NCI-H526 treated with DMSO at 0.1 percent for 48 hours (cell line): ENCODE measurements at places on chromosomes 1 and 21.

- DNase-seq: no peak
Measured at GRCh38 chr1:169821500-169821899, 26.8 kb upstream of the METTL18 start.

DNA sequence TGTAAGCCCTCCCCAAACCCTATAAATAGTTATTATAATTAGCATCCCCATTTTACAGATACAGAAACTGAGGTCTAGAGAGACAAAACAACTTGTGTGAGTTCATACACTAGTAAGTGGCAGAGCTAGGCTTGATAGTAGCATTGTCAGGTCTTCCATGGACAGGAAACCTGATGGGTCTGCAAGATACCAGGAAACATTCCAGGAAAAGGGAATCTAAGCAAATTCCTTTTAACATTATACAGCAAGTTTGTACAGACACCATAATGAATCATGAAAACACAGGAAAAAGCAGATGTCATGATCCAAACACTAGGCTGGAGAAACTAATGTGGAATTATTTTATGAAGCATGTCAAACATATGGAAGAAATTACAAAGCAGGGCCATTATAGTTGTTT is 89.1 kb upstream of the KCNK2 start:
- DNase-seq: no peak

GRCh38 chr1:28560886-28561285 is 8.0 kb downstream of the TRNAU1AP start:
- no peak for DNase-seq

- DNase-seq: no peak
Measured at GRCh38 chr1:221945669-221946068, 203.8 kb upstream of the DUSP10 start.

- no peak for DNase-seq
Measured at GRCh38 chr1:22539510-22540118, 23.7 kb upstream of the EPHA8 start.

GRCh38 chr1:219347376-219347775 is 173.7 kb downstream of the LYPLAL1 start:
- DNase-seq: no peak

DNA sequence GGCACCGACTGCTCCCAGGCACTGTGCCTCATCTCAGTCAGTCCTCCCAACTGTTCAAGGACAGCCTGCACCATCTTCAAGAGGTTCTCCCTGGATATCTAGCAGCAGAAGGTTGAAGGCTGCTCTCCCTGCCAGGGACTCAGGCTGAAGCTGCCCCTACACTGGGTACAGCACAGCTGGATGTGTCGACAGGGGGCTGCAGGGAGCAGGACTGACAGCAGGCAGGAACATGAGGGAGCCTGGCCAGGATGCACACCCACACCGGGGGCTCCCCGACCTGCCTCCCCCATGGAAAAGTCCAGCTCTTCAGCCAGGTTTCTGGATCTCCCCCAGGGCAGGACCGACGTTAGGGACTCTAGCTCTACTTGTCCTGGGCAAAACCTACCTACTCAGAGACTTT is 20.5 kb downstream of the SETD4 start:
- DNase-seq: no peak

- DNase-seq: no peak
Measured at GRCh38 chr1:234927312-234927970, 201.2 kb downstream of the TOMM20 start.

GRCh38 chr1:86541859-86542258 is 5.0 kb upstream of the CLCA4 start:
- DNase-seq: no peak

DNA sequence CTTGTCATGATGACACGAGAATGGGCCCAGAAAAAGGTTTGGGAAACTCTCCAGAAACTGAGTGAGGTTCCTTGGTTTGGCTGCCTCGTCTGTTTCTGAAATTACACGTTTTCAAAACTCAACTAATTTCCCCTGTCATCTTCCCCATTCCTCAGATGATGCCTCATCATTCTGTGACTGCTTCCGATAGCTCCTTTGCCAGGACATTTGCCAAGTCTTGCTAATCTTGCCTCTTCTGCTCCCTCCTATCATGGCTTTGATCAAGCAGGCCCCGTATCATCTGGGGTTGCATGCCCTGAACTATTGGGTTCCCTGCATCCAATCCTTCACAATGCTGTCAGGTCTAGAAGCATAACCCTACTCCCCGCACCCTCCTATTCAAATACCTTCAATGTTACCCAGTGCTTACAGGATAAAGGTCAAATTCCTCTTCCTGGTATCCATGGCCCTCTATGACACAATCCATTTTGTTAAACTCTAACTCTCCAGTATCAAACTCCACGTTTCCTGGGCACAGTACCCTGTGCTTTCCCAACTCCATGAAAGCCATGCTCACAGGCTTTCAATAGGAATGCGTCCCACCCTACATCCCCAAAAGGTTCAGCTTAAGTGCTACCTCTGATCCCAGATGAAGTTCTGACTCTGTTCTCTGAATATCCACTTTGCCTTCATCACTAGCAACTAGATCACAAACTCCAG is 22.2 kb upstream of the TMEM200B start:
- no peak for DNase-seq

DNA sequence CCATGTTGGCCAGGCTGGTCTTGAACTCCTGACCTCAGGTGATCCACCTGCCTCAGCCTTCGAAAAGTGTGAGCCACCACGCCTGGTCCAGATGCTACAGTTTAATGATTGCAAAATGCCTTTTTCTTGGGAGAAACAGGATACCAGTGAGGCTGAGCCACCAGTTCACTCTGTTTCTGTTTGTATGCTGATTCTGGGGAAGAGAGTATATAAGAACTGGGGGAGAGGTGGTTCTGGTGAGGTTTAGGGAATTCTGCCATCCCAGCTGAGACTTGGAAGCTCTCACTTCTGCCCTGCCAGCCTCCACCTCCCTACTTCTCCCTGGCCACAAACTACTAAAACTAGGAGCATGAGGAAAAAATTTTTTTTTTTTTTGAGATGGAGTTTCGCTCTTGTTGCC is 8.1 kb upstream of the PMF1 start:
- DNase-seq: no peak

GRCh38 chr1:37946703-37947360 is at the start of gene INPP5B:
Gene INPP5B, minus strand, starts transcription at chr1:37947053. Its CDS starts 745 bp downstream, at chr1:37946308.
- peak; percentile 82 for DNase-seq

- DNase-seq: no peak
Measured at GRCh38 chr1:96049759-96050409, 671.7 kb upstream of the PTBP2 start.

- DNase-seq: peak; percentile 80
Measured at GRCh38 chr1:172742599-172743500, 83.9 kb downstream of the FASLG start.

- no peak for DNase-seq
Measured at GRCh38 chr1:245512980-245513578, 358.3 kb downstream of the KIF26B start.

DNA sequence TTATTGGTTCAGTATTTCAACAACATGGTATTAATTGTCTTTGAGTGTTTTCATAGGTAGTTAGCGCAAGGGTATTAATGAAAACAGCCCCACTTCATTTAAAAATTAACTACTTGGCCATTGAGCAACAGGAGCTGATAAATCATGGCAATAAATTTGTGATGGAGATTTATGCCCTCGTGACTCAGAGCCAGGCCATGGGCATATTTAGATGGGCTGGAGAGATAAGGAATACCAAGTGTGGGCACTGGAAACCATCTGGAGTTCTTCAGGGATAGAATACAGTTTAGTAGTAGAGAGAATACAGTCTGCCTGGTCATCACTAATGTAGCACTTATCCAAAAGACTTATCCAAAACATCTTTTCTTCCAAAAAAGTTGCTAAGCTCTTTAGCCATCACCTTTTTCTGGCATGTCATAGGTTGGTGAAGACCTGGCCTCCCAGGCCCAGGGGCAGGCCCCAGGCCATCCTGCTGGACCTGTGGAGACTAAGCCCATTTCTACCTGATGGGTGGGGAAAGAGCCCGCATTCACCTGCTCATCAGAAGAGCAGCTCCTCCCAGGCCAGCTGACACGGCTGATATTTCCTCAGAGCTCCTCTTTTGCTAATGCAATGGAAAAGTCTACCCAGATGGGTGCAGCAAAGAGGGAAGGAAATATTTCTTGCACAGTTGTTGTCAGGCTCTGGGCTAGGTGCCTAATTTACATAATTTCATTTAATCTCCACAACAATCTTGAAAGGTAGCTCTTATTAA is 238.0 kb downstream of the TM2D1 start:
- no peak for DNase-seq

- no peak for DNase-seq
Measured at GRCh38 chr1:205365945-205366463, 9.3 kb upstream of the KLHDC8A start.

- no peak for DNase-seq
Measured at GRCh38 chr1:23214640-23215039, 2.7 kb downstream of the HTR1D start.

DNA sequence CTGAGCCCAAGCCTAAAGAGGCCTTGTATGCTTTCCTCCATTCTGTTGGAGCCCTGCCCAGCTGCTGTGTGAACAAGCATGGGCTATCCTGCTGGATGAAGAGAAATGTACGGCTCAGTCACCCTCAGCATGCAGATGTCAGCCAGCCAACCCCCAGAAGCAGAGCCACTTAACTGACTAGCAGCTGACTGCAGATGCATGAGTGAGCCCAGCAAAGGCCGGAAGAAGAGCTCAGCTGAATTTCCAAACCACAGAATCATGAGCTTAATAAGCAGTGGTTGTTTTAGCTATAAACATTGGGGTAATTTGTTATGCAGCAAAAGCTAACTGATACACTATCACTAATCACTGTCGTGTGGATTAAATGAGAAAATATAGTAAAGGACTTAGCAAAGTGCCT is 39.0 kb downstream of the FOXO6 start:
- no peak for DNase-seq

GRCh38 chr21:33283203-33283602 is 17.0 kb downstream of the IL10RB start:
- DNase-seq: no peak

DNA sequence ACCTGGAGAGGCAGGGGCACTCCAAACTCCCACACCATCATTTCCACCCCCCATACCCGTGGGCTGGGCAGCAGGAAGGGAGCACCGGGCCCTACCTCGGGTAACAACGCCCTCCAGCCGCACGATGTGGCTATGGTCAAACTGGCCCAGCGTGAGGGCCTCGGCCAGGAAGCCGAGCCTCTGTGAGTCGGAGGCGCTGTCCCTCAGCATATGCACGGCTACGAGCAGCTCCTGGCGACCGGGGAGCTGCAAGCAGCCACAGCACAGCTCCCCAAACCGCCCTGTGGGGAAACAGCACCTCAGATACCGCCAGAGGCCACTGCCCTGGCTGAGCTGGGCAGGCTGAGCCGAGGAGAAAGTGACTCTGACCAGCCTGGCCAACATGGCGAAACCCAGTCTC is 29.2 kb downstream of the CDCA8 start:
- no peak for DNase-seq

- no peak for DNase-seq
Measured at GRCh38 chr1:178495158-178495557, 1.6 kb downstream of the CLEC20A start.

- no peak for DNase-seq
Measured at GRCh38 chr1:37021502-37021901, 12.8 kb downstream of the GRIK3 start.

GRCh38 chr1:185984113-185984836 is 250.1 kb downstream of the HMCN1 start:
- DNase-seq: no peak

DNA sequence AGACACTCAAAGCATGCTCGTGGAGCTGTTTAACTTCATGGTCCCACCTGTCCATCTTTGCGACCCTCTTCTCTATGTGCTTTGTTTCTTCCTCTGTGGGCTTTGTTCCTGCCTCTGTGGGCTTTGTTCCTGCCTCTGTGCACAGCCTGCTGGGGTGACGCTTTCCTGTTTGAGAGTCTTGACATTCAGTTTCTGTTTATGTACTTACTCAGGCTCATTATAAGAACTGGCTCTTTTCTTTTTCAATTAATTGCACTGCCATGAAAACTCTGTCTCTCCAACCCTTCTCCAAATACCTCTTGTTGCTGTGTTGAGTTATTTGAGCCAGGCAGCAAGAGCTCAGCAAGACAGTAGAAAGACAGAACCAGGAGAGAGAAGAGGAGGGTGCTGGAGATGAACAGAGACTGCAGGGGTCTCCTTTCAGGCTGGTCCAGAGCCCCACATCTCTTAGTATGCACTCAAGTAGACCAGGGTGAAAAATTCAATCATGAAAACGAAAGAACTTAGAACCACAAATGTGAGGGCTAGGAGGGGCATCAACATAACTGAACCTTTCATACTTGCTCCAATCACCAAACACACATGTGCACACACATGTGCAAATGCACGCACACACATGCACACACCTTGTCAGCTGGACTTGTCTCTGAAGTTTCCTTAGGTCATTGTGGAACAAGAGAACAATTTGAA is 88.3 kb upstream of the SGIP1 start:
- DNase-seq: no peak

DNA sequence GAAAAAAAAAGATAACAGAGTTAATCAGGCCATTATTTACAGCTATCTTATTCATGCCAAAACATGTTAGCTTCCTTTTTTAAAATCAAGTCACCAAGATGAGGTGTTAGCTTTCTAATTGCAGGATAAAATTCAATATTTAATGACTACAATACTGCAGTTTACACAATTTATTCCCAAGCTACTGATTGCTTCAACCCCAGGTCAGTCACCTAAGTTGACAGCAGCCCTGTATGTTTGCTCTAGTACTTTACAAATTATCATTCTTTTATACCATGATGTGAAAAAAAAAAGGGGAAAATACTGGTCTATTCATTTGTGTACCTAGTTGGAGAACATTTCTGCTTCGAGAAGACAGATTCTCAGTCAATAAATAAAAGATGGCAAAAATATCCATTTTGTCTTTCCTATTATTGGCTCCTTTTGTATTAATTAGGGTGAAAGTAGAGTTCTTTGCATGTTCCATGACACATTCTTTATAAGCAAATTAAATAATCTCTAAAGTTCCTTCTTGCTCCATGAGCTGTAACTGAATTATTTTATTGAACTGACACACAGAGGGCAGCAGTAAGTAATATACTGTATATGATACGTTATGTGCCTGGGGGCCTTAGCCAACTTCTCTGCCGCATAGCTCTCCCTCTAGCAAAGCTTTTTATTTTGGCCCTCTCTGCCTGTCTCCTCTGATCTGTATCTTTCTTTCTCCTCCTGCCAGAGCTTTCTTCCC is 48.0 kb downstream of the DIPK1A start:
- no peak for DNase-seq

DNA sequence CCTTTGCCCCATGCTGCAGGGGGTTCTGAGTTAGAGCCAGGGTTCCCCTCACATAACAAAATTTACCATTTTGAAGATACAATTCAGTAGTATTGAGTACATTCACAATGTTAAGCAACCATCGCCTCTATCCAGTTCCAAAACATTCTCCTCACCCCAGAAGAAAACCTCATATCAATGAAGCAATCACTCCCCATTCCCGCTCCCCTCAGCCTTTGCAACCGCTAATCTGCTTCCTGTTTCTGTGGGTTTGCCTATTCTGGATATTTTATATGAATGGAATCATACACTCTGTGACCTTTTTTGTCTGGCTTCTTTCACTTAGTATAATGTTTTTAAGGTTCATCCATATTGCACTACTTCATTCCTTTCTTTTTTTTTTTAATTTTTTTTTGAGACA is 32.9 kb downstream of the SERINC2 start:
- DNase-seq: no peak
